ENCODE measurements at places on chromosomes 13 and 19.
A peak's percentile ranks its signal among the peaks of the same experiment; 100 is the strongest.

- DNase-seq: no peak
These were observed 23.1 kb upstream of the ZNF729 start for GRCh38 chr19:22263121-22263520.

DNA sequence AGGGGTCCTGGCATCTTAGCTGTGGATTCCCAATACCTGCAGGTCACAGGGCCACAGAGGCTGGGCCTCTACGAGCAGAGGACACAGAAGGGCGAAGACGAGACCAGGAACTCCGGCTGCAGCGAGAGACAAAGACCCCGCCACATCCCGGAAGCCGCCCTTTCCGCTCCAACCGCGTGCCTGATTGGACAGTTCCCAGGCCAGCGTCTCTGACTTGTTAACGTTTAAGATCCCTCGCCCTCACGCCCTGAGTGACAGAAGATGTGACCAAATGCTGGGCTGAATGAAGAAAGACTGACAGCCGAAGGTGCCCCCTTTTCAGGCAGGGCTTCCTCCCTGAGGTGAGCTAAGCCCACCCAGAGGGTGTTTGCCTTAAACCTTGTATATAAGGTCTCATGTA, at the start of gene ZNF98:
Gene ZNF98 (minus strand): TSS at position 136 of the 400 bp plus-strand sequence. CDS start 122 bp downstream, at position 14.
- no peak for DNase-seq

DNA sequence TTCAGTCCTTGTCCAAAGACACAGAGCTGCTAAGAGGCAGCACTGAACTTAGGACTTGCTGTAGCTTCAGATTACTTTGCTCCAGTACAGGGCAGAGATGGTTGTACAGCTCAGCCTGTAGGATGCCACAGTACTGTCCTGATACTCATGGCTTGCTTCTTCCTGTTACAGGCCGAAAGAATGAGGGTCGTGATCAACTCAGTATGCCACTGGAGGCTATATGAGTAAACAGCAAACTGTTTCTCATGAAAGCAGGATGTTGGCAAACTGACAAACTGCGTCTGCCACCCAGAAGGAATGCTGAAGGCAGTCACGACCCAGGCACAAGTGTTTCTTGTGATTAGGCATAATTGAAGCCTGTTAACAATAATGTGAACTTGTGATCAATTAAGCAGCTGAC, 2.8 kb downstream of the ZNF749 start:
- no peak for DNase-seq

DNA sequence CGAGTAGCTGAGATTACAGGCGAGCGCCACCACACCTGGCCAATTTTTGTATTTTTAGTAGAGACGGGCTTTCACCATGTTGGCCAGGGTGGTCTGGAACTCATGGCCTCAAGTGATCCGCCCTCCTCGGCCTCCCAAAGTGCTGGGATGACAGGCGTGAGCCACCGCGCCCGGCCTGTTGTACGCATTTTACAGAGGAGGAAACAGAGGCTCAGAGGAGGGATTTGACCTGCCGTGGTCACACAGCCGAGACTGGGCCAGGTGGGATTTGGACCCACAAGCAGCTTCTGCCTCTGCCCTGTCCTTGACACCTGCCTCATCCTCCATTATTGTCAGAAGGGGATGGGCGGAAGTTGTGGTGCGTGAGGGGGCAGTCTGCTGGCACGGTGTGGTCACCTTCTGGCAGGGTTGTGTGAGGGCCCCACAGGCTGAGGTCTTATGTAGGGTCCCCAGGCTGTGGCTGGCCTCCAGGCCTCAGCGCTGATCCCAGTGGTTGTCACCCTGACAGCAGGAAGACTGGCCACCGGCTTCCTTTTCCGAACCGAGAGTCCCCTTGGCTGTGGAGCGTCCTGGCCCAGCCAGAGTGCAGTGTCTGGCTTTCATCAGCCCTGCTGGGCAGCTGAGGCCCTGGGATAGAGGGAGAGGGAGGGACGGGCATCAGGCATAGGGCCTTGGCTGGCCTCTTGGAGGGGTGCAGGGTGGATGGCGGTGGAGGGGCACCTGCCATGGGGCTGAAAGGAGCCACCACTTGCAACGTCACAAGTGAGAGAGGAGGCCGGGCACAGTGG, 20.3 kb downstream of the NFIC start:
- DNase-seq: no peak

- DNase-seq: no peak
These were observed 949.7 kb upstream of the SLITRK1 start for GRCh38 chr13:84831666-84832657.

DNA sequence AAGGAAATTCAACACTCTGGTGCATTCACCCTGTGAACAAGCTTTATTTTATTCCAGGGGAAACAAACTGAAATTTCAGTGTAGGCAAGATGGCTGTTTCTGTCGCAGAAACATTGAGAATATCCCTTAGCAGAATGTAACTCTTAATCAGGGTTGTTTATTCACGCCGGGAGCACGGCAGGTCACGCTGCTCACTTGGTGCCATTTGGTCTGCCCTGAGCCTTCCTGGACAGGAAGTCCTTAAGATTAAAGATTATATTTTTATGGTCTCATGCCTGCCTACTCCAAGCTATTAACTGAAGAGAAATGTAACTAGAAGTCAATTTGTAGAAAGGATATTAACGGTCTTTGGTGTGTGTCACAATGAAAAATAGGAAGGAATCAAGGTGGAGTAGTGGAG, 185.3 kb upstream of the ARGLU1 start:
- no peak for DNase-seq

DNA sequence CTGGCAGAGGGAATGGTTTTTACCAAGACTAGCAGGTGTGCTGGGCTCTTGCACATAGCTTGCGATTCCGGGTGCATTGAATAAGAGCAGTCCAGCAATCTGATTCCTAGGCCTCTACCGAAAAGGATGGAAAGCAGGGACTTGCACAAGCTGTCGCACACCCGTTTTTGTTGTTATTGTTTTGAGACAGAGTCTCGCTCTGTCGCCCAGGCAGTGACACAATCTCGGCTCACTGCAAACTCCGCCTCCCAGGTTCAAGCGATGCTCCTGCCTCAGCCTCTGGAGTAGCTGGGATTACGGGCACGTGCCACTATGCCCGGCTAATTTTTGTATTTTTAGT, 5.5 kb downstream of the EBI3 start:
- DNase-seq: no peak

- DNase-seq: no peak
These were observed 22.1 kb downstream of the EDNRB start for GRCh38 chr13:77896536-77896935.

- no peak for DNase-seq
These were observed 4.2 kb downstream of the C5AR1 start for GRCh38 chr19:47313754-47314295.

DNA sequence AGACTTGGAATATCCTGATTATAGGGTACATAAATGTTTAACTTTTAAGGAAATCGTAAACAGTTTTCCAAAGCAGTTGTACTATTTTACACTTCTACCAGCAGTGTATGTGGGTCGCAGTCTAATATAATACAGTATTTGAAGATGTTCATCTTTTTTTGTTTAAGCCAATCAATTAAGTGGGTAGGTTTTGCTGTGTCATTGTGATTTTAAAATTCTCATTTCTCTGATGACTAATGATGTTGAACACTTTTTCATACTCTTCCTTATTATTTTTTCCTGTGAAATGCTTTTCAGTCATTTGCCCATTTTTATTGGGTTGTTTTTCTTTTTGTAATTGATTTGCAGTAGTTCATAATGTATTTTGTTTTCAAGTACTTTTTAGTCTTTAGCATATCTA, 2689.7 kb downstream of the PCDH9 start:
- DNase-seq: no peak

GRCh38 chr19:47729799-47730520, 15.4 kb upstream of the NOP53 start:
- no peak for DNase-seq

DNA sequence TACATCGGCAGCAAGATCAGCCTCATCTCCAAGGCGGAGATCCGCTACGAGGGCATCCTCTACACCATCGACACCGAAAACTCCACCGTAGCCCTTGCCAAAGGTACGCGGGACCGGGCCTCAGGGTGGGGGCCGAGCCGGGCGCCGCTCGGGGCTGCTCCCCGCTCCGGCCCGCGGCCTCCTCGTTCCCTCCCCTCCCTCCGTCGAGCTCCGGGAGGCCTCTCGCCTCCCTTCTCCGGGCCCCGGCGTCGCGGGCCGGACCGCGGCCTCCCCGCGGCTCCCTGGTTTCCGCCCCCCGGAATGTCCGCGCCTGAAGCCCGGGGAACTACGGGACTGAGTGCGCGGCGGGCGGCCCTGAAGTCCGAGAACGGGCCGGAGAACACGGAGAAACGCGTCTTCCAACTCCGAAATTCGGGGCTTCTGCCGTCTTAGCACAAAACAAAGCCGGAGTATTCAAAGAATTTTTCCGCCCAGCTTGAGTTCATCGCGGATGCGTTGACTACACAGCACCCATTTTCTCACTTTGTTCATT, 423 bp downstream of the LSM14A start:
- peak; percentile 47 for DNase-seq

GRCh38 chr13:41213316-41213715, 18.9 kb upstream of the KBTBD7 start:
- DNase-seq: no peak

- peak; percentile 17 for DNase-seq
These were observed 165.3 kb downstream of the IER2 start for GRCh38 chr19:13315495-13315894.

Data from amygdala (tissue), 56 donors.